ENCODE measurements at places on chromosomes 6 and 20.

DNA sequence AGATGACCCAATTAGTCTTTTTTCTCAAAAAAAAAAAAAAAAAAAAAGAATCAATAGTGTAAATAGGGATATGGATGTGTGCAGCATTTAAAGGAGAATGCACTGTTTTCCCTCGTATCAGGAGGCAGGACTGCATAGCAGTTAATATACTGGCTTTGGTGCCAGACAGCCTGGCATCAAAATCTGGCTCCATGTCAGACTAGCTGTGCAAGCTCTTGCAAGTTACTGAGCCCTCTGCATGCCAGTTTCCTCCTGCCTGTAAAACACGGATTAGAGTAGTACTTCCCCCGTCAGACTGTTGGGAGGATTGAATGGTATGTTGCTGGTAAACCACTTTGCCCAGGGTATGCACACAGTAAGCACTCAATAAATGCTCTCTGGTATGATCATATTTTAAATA lies 594.2 kb upstream of the CHD6 start:
- DNase-seq = no peak

GRCh38 chr6:2993755-2994317 lies 5.9 kb upstream of the NQO2 start:
- DNase-seq = no peak

GRCh38 chr20:23233341-23233740 lies 117.2 kb upstream of the NXT1 start:
- no peak for DNase-seq

DNA sequence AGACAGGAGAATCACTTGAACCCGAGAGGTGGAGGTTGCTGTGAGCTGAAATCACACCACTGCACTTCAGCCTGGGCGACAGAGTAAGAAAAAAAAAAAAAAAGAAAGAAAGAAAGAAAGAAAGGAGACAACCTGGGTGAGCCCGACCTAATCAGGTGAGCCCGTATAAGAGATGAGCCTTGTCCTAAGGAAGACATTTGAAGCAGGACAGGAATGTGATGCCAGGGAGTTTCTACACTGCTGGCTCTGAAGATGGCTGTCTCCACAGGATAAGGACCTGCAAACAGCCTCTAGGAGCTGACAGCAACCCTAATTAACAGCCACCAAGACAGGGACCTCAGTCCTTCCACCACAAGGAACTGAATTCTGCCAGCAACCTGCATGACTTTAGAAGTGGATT lies 41.9 kb downstream of the NHLRC1 start:
- no peak for DNase-seq

GRCh38 chr20:45945678-45946148 lies 11.2 kb downstream of the PCIF1 start:
- DNase-seq = no peak

- no peak for DNase-seq
These were observed 78.8 kb upstream of the TENT5A start for GRCh38 chr6:81831274-81831673.

- DNase-seq = no peak
These were observed 140.4 kb downstream of the CENPW start for GRCh38 chr6:126480268-126480667.

- no peak for DNase-seq
These were observed 47.9 kb downstream of the CD2AP start for GRCh38 chr6:47525330-47526057.

GRCh38 chr6:41729624-41730023 lies 5.8 kb downstream of the TFEB start:
- no peak for DNase-seq

DNA sequence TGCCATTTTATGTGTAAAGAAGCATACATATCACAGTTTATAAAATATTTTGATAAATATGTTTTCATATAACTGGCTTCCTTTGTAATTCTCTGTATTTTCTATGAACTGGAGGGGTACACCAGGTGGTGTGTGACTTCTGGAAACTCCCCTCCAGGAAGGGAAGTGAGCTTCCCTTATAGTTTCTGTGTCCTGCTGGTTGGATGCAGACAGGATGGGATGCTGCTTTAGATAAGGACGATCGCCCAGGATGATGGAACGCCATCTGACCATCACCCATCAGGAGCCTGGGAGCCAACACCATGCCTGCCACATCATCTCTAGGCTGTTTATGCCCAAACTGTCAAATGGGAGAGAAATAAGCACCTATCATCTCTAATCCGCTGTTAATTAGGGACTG lies 66.1 kb downstream of the SULF2 start:
- no peak for DNase-seq

DNA sequence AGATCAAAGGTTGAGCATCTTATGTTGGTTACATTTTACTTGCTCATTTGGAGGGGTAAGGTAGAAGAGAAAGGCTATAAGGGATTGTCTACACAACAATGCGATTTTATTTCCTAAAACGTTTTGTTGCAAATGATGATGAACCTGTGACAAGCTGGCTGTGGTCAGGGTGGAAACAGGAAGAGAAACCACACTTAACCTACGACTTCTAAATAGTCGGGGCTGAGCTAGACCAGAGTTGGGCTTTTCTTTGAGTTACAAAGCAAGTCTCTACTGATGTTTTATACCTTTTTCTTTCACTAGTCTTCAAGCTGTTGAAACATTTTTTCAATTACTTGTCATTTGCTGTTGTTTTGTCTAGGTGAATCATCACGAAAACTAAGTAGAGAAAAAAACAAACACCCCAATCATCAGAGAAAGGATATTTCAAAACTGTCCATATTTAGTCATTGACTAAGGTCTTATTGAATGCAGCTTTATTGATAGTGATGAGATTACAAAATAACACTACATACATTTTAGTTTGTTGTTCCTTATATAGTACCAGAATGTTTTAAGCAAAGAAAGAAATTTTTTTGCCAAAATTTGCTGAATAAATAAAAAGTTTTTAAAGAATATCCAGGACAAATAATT lies 18.0 kb downstream of the KLHL31 start:
- no peak for DNase-seq

DNA sequence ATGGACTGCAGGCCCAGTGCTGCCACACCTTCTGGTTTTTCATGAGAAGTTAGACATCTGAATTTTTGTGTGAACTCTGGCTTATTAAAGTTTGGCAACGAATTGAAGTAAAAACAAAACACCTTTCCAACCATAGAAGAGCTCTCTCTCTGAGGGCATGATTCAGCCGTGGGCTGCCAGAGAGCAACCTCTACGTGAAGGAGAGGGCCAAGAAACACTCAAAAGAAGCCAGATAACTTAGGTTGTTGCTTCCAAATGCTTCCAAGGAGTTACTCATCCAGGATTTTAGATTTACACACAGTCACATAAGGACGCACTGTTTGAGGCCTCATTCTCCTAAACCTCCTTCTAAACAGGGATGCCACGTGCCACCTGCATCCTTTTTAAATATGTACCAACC lies 65.5 kb downstream of the NRN1 start:
- no peak for DNase-seq

DNA sequence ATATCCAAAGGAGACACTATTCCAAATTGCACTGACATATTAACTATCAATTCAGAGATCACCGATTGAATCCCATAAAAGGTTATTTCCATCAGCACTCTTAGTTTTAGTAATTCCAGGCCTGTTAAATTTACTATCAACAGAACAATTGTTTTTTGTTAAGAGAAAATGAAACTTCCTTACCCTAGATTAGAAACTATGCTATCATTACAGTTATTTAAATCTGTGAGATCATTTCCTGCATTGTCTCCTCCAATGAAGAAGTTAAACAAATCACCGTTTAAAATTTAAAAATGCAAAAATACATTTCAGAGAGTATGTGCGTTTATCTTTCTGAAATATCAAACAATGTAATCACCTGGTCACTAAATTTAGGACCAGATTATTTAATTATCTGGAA lies 57.5 kb downstream of the HIVEP2 start:
- no peak for DNase-seq

DNA sequence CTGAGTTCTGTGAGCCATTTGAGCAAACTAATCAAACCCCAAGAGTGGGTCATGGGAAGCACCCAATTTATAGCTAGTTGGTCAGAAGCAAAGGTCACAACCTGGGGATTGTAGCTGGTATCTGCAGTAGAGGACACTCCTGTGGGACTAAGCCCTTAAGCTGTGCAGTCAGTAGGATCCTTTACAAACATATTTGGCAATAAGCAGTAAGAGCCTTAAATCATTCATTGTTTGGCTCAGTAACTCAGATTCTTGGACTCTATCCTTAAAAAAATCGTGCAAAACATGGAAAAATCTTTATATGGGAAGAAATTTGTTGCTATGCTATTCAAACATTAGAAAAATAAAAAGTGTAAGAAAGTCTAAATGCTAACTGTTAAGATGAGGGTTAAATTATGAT lies 29.9 kb downstream of the FRK start:
- DNase-seq = no peak

DNA sequence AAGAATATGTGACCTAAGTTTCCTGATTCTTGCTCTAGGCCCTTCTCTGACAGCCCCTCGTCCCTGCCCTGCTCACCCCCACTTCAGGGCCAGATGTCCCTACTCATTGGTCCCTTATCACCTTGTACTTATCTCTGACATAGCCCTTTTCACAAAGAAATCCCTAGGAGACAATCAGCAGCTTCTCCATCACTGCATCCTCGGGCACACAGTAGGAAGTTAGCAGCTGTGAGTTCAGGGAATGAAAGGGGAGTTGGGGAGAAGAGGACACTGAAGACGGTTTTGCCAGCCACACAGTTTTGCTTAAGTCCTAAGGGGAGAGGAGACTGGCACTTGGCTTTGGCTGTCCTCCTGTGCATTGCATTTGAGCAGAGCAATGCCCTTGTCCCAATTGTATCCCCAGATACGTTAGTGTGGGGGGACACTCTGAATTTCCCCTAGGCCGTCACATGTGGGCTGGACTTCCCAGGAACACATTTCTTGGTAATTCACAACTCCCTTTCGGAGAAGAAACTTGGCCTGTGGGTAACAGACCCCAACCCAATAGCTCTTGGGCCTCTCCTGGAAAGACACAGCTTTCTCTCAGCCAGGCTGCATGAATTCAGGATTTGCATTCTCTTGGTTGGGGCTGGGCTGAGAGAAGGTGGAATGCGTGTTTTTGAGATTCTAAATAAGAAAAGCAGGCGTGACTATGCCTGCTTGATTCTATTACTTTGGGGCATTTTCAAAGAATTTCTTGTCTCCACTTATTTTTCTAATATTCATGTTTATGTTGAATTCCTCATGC lies 177.6 kb downstream of the UST start:
- no peak for DNase-seq

GRCh38 chr6:63459814-63460213 lies 112.5 kb upstream of the LOC128125822 start:
- no peak for DNase-seq

- no peak for DNase-seq
These were observed 39.9 kb downstream of the RPRD1B start for GRCh38 chr20:38073307-38074071.

Data from D721Med (cell line).